Stimulated activated CD4-positive, alpha-beta T cell treated with anti-CD3 and anti-CD28 coated beads, Interleukin-1b, Interleukin-23, amount 100 ng/mL, for 1 hour (primary cell): ENCODE measurements at places on chromosomes 7 and 10.

DNA sequence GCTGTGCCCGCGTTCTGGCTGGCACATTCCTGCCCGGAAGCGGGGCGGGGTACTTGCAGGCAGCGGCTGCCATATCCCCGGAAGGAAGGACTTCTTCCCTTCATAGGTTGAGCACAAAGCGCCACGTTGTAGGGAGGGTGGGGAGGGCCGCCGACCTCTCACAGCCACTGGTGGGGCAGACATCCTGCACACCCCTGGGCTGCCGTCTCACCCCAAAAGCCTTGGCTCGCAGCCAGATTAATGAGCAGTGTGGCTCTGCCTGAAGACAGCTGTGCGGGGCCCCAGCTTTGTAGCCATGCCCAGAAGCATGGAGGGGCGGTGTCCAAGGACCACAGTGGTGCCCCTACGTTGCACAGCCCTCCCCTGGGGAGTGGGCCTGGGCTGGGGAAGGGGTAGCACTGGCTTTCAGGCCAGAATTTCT, 54.3 kb upstream of the DPYSL4 start:
- no peak for DNase-seq

DNA sequence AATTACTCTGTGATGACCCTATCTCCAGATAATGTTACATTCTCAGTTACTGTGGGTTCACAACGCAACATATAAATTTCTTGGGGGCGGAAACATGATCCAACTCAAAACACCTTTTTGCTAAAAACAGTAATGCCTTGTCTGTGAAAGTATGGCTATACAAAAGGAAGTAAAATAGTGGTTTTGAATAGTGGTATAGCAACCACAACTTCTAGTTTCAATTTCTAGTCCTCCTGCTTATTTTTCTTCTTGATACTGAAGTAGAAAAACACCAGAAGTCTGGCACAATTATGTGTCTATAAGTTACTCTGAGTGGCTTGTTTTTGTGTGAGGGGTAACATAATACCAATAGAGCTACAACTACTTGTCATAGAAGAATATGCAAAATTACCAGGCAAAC, 21.5 kb upstream of the ZNF800 start:
- DNase-seq = no peak

- no peak for DNase-seq
Measured at GRCh38 chr7:16587129-16587528, 58.4 kb downstream of the ANKMY2 start.

- no peak for DNase-seq
Measured at GRCh38 chr10:92011560-92012214, 88.1 kb downstream of the BTAF1 start.

- no peak for DNase-seq
Measured at GRCh38 chr10:22612318-22612717, 102.1 kb downstream of the PIP4K2A start.

- no peak for DNase-seq
Measured at GRCh38 chr7:57403601-57404342, 46.2 kb upstream of the ZNF716 start.

DNA sequence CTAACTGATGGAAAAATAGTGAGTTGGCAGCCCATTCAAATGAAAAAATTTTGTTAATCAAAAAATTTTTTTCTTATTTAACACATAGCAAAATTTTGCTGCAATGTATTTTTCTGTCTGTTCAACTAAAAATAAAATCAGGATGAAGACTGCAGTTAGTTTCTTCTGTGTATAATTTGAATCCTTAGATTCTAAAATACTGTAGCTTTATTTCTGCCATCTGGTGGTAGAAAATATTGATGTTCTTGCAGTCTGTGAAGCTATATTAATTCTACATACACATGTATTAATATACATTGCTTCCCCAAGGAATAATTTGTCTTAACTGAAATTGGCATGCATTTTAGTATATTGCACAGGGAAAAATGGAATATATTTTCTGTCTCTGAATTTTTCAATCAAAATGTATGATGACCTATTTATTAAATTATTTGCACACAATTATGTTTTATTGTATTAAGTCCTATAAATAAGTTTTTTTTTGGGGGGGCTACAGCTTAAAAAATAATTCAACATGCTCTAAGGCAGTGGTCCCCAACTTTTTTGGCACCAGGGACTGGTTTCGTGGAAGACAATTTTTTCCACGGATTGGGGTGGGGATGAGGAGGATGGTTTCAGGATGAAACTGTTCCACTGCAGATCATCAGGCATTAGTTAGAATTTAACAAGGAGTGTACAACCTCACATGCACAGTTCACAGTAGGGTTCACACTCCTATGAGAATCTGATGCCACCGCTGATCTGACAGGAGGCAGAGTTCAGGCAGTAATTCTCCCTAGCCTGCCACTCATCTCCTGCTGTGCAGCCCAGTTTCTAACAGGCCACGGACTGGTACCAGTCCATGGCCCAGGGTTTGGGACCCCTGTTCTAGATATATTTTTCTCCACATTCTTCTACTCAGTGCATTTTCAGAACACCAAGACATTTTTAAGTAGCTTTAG, 119.4 kb downstream of the GNAT3 start:
- no peak for DNase-seq

DNA sequence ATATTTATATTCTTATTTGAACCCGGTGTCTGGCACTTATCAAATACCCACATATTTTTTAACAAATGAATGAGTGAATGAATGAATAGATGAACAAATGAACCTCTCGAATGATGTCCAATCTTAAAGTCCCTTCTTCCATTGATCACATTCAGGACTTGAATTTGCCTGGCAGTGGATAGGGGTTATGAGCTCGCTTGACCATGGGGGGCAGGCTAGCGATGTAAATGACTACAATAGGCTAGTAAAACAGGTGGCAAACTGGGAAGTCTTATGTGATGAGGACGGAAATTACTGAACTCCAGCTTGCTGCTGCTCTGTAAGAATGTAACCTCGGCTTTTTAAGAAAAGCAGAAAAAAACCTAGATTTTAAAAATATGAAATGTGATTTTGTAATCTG, 247.7 kb upstream of the DKK1 start:
- no peak for DNase-seq

DNA sequence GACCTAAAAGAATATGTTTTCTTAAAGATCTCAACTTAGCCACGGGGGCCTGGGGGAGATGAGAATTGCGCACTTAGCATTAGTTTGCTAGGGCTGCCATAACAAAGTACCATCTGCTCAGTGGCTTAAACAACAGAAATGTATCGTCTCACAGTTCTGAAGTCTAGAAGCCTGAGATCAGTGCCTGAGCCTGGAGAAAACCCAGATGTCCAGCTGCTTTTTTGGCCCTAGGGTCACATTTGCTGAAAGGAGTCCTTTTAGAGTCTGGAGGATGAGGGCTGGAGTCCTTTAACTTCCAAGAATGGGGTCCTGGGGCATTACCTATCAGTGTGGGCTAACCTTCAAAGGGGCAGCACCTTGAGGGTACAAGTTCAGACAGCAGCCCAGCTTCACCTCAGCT, 48.2 kb downstream of the SMURF1 start:
- DNase-seq = no peak

GRCh38 chr10:123587110-123587509, 79.0 kb upstream of the GPR26 start:
- no peak for DNase-seq

- no peak for DNase-seq
Measured at GRCh38 chr10:96025566-96025965, 17.8 kb upstream of the CCNJ start.
